ENCODE measurements at places on chromosomes 12 and 14.

DNA sequence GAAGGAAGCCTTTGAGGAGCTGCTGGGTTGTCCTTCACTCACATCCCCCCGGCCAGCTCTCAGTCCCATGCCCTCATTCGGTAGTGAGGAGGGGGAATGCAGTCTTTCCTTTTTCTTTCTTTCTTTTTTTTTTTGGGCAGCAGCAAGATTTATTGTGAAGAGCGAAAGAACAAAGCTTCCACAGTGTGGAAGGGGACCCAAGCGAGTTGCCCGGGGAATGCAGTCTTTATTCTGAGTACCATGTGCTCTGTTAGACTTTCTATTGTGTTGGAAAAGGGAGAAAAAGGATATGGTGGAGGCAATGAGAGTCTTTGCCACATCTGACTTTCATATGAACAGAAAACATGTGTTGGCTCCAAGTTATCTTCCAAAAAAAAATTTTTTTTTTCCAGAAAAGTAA lies 29.9 kb upstream of the YARS2 start:
- DNase-seq = no peak

- DNase-seq = no peak
Measured at GRCh38 chr14:48672506-48672905, 913.7 kb downstream of the RPS29 start.

DNA sequence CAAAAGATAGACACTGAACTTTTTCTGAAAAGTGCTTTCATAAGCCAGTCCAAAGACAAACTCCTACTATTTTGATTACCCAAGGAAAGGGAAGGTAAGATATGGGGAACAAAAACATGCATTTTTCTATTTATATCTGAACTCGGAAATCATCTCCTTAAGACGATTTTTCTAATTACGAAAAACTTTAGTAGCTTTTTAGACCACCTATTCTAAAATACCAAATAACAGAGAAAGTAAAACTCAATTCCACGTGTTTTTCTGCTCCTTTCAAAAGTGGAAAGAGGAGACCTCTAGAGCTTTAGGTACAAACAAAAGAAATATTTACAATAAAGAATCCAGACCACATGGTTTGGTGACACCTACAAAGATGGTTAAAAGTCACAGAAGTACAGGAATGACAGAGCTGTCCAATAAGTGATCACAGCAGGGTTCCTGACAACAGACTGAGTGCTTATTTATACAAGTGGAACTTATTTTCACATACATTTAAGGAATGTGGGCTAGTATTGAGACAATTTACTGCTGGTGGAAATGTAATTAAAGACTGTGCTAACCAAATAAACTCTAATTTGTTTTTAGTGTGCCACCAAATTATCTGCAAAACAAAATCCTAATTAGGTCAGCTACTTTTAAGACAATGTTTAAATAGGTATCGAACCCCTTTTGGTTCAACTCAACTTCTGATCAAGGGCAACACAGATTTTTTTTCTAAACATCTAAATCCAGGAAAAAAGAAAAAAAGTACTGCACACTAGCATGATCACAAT lies 2.4 kb downstream of the LRIG3 start:
- DNase-seq = peak; percentile 3

GRCh38 chr12:19826980-19827550 lies 387.8 kb downstream of the AEBP2 start:
- no peak for DNase-seq

DNA sequence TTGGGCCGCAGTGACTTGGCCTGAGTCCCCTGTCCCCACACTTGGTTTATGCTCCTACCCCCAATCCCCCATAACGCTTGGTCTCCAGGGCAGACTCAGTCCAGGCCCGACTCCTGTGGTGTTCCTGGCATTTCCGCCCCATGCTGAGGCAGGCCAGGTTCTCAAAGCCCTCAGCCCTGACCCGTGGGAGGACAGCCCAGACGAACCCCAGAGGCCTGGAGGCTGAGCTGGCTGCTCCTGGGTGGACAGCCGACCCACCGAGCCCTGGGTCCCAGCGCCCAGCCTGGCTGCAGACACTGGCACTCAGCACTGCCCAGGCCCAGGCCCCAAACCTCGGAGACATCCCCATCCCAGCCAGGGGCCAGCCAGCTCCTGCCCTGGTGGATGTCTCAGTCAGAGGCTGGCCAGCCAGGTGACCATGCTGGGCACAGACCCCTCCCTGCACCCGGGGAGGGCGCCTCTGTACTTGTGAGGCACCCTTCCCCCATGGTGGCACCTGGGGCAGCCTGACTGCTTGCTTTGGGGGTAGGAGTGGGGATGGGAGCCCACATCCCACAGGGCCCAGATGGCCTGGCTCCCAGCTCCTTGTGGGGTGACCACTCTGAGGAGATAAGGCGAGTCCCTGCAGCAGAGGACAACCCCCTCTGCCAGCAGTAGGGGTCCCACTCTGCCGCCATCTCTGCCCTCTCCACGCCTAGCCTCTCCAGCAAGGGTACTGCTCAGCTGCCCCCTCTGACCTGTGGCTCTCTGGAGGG lies 1.4 kb downstream of the PLD4 start:
- DNase-seq = no peak

GRCh38 chr14:60093606-60094005 lies 1.9 kb downstream of the PCNX4 start:
- peak; percentile 35 for DNase-seq
